ENCODE measurements at places on chromosomes 7 and 10.

GRCh38 chr7:8125680-8126444, 136.1 kb downstream of the ICA1 start:
- DNase-seq, result peak; percentile 76

GRCh38 chr10:96478355-96478754, 35.4 kb downstream of the TLL2 start:
- no peak for DNase-seq

GRCh38 chr10:110774069-110775019, 97.4 kb upstream of the PDCD4 start:
- DNase-seq, result peak; percentile 24

- no peak for DNase-seq
Measured at GRCh38 chr10:73340121-73340520, 18.5 kb downstream of the CFAP70 start.

DNA sequence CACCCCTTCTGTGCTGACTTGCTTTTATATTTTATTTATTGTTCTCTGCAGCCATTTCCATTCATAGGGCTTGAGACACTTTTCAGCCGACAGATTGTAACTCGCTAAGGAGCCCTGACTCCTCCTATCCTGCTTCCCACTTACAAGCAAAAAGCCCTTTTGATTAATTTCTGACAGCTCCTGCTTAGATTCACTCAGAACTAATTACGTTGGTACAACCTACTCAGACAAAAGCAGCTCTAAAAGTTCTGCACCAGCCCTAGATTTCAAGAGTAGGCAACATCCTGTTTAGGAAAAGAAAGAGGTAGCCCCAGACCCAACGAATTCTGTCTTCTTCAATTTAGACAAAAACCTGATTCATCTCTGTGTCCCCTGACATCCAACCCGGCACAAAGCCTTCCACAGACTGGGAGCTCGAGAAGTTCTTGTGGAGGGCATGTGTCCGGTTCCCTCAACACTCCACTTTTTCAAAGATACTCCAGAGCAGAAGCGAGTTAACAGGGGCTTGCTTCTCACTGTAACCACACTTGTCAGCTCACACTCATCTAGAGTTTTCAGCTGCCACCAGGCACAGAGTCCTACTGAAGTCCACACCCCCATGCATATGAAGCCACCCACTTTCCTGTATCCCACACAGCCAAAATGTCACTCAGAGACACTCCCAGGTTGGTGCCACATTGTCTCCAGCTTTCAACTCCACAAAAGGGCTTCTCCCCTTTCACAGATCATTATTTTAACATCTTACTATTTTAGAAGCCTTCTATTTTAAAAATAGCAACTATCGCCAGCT, 113.6 kb upstream of the NFE2L3 start:
- DNase-seq, result no peak

DNA sequence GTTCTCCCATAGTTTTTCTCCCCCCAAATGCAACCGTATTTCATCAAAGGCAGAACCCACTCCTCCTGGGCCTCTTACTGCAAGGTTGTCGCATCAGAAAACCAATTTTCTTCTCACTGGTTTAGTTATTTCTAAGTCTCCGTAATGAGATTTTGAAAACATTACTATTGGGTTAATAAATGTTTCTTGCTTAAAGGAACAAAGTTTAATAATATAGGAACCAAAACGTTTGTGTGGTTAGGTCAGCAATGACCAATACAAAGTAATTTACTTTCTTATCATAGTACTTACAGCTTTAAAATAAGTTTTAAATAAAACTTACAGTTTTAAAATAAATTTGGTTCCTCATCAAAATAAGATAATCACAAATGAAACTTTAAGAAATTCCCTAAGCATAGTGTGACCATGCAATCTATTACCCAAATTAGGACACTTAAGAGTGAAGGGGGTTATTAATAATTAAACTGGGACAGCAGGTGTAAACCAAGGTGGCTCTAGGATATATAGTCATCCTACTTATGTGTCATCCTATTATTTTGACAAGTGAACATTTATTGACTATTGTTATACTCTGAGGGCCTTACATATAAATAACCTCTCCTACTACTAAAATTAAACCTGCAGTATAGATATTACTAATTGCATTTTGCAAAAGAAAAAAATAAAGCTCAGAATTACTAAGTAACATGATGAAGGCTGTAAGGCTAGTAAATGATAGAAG, 415.4 kb upstream of the LRRN3 start:
- no peak for DNase-seq

GRCh38 chr7:84697506-84697905, 489.4 kb downstream of the SEMA3D start:
- no peak for DNase-seq

GRCh38 chr7:5638994-5639393, 142.5 kb downstream of the RNF216 start:
- DNase-seq, result no peak

DNA sequence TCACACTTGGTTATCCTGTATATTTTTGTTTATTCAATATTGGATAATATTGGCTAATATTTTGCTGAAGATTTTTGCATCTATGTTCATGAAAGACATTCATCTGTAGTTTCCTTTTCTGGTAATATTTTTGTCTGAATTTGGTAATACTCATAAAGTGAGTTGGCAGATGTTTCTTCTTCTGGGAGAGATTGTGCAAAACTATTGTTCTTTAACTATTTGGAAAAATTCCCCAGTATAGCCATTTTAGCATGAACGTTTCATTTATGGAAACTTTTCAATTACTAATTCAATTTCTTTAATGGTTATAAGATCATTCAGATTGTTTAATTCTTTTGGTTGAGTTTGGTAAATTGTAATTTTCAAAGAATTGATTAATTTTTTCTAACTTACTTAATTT, 560.8 kb upstream of the FZD8 start:
- DNase-seq, result no peak

Data from activated naive CD4-positive, alpha-beta T cell treated with anti-CD3 and anti-CD28 coated beads, Interleukin-2, amount 50 U/mL, for 16 hours (primary cell).